ENCODE measurements at places on chromosomes 3 and 15. TPM values are rescaled to one million over a fixed set of nuclear protein-coding genes. Genes with fewer than 3 reads are reported as not detected.

DNA sequence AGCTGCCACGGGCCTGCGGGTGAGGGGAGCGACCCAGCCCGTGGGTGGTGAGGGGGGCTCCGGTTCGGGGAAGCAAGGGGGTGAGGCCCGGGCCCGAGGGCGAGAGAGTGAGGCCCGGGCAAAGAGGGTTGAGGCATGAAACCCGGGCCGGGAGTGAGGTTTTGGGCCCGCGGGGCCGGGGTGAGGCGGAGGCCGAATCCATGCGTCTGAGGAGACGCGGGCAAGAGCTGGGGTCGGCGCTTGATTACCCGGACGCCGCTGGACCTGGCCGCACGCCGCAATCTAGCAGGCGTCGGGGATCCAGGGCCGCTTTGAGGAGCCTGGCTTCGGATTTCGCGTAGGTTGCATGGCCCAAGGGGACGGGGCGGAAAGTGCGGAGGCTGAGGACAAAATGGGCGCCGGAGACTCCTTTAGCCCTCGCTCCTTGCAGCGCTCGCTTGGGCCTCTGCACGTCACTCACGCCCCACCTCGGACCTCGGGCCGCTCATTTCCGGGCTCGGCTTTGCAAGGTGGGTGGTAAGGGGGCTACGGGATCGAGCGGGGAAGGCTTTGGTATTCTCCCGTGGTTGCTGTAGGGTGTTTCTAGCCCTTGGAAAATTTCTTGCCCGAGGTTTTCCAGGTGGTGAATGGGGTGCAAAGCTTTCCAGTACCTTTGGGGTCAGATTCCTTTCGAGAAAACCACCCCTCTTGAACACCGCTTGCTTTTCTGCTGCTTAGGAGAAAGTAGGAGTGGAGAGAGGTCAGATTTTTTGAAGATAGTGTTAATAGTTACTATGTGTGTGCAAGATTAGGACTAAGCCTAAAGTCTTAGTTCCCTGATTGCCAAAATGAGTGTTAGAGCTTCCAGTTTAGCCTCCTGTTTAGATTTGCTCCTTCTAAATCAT is 827 bp downstream of the SLC25A36 start:
- H3K36me3 ChIP-seq = peaks cover 9% of the 10 kb centered on the region
- H3K4me1 ChIP-seq = peaks cover 40% of the 10 kb centered on the region

GRCh38 chr15:97623091-97623661 is 337.3 kb upstream of the ARRDC4 start:
- no peak overlapping the region for H3K4me3 ChIP-seq
- no peaks in the 10 kb centered on the region for H3K36me3 ChIP-seq
- no peaks in the 10 kb centered on the region for H3K27me3 ChIP-seq

- H3K4me3 ChIP-seq = no peak overlapping the region
- peaks cover 2% of the 10 kb centered on the region for H3K27me3 ChIP-seq
- no peaks in the 10 kb centered on the region for H3K36me3 ChIP-seq
- H3K27ac ChIP-seq = no peak overlapping the region
- H3K4me1 ChIP-seq = no peaks in the 10 kb centered on the region
- peak; percentile 60 for DNase-seq
Observed at GRCh38 chr3:181176601-181177000, 187.1 kb upstream of the DNAJC19 start.

The CELF6 gene
- not detected for total RNA-seq

The KLHL6 gene
- total RNA-seq = 82.3 TPM

The OSBPL10 gene
- total RNA-seq = 6.1 TPM

Measured in activated naive CD4-positive, alpha-beta T cell treated with anti-CD3 and anti-CD28 coated beads for 36 hours (primary cell).